NCI-H187 treated with DMSO at 0.1 percent for 48 hours (cell line): ENCODE measurements at places on chromosomes 2 and 18.

GRCh38 chr2:1584691-1585485 is 159.4 kb downstream of the PXDN start:
- no peak for DNase-seq

DNA sequence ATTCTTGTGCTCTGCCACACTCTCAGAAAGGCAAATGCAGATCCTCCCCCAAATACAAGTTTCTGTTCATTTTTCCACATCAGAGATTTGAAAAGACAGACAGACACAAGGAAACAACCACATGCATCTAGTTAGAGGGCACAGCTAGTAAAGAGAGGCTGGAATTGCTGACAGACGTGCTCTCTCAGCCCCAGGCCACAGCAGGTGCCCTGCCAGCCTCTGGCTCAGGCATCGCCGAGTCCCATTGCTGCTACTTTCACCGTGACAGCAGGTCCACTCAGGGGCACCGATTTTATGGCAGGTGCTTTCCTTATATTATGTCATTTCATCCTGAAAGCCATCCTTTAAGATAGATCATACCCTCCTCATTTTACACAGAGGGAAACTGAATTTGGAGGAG is 507.5 kb downstream of the EIPR1 start:
- DNase-seq, result no peak

GRCh38 chr2:36526226-36526625 is 71.7 kb downstream of the FEZ2 start:
- no peak for DNase-seq

- no peak for DNase-seq
These were observed 46.0 kb downstream of the CIB4 start for GRCh38 chr2:26595146-26595545.

DNA sequence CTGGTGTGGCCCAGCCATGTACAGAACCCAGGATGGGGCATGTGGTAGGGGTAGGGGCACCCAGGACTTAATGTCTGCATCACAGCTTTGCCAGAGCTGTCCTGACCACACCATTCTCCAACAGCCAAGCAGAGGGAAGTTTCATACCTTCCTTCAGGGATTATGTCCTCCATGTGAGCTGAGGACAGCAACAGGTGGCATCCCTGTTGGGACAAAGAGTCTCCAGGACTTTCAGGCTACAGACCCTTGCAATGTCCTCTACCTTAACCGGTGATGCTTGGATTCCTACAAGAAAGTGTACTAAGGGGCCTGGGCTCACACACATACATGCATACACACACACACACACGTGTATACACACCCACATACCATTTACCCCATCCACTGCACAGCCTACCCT is 227.0 kb upstream of the SIX2 start:
- no peak for DNase-seq

- no peak for DNase-seq
These were observed 17.9 kb upstream of the NPAS2 start for GRCh38 chr2:100802066-100802465.

DNA sequence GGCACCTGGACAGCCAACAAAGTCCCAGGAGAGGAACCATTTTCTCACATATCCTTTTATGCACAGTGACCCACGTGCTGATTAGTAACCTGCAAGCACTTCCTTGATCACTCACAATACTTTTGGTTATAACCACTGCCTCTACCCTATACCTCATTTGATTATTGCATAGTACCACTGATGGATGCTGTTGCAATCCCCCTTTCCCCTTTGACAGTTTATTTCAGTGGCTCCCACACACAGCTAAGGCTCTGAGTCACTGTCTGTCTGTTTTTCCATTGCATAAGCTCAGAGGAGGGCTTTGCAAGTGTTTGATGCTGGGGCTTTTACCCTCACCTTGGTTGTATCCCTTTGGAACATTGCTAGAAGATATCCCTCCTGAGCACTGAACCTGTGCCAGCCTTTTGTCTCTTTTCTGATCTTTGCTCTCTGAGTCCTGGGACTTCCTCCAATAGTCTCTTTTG is 101.7 kb upstream of the RBBP8 start:
- no peak for DNase-seq

DNA sequence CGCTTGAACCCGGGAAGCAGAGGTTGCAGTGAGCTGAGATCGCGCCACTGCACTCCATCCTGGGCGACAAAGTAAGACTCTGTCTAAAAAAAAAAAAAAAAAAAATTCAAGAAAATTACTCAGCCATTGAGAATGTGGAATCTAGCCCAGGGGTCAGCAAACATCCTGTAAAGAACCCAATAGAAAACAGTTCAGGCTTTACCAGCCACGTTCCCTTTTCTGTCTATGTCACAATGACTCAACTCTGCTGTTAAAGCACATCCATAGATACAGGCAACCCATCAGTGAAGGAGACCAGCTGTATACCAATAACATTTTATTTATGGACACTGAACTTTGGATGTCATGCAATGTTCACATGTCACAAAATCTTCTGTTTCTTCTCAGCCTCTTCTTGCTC is 435.6 kb upstream of the GYPC start:
- DNase-seq, result no peak

DNA sequence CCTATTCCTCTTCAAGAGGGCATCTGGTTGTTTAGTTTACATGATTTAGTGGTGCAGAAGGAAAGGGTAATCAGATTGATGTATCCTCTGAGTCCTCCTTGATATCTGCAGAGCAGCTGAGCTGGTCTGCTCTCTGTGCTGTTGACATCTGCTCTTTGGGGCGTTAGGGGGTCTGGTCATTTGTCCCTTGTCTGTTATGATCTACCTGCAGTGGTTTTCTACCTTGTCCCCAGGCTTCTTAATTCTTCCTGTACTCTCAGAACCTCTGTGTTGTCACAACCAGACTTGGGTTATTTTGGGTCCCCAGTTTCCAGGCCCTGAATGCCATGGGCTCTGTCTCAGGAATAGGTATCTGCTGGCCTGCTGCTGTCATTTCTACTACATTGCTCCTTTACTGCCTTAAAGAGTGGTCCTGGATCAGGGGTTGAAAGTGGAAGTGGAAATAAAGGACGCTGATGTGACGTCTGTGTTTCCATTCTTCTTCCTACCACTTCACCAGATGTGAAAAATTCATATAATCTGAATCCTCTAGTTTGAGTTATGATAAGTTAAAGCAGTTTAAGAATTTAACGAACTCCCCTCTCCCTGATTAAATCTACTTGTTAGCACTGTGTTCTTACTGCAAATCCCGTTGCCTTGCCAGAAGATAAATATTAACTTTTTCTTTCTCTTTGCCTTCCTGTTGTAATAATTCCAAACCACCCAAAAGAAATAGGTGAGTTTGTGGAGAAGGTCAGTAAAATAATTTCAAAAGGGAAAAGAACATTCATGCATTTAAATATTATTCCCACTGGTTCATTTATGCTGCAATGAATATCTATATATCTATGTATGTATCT is 16.6 kb upstream of the CPS1 start:
- no peak for DNase-seq

- DNase-seq, result no peak
These were observed 61.7 kb upstream of the LCLAT1 start for GRCh38 chr2:30385327-30385726.

- DNase-seq, result no peak
These were observed 293.8 kb downstream of the PRKCE start for GRCh38 chr2:45945302-45945717.

DNA sequence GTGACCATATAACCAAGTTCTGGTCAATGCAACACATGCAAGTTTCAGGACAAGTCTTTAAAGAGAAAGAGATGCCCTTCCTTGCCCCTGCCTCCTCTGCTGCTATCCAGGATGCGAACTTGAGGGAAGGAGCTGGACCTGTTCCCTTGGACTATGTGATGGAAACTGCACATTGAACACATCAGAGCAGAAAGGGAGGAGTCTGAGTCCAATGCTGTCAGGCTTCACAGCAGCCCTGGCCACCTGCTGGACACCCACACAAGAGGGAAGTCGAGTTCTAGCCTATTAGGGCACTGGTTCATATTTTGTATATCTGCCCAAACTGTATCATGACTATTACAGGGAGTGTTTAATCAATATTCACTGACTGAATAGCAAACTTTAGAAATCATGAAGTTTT is 38.3 kb upstream of the TEX51 start:
- DNase-seq, result no peak

DNA sequence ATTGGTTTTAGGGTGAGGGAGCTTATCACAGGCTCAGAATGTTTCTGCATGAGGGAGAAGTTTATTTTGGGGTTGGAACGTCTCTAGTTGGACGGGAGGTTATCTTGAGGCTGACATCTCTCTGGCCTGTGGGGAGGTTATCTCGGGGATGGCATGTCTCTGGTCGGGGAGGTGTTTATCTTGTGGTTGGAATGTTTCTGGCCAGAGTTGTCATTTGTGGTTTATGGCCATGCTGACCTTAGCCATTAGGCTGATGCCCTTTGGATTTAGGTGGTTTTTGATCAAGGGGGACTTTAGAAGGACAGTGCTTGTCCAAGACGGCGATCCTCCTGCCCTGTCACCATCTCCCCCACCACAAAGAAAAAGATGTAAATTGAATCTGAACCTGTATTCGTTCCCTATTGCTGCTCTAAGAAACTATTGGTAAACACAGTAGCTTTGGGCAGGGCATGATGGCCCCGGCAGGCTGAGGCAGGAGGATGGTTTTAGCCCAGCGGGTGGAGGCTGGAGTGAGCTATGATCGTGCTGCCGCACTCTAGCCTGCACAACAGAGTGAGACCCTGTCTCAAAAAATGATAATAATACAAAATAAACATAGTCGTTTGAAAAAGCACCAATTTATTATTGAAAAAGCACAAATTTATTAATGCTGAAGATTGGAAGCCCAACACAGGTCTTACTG is 17.8 kb upstream of the MPPE1 start:
- DNase-seq, result no peak

- DNase-seq, result no peak
These were observed 94.4 kb upstream of the SATB2 start for GRCh38 chr2:199552141-199552540.

DNA sequence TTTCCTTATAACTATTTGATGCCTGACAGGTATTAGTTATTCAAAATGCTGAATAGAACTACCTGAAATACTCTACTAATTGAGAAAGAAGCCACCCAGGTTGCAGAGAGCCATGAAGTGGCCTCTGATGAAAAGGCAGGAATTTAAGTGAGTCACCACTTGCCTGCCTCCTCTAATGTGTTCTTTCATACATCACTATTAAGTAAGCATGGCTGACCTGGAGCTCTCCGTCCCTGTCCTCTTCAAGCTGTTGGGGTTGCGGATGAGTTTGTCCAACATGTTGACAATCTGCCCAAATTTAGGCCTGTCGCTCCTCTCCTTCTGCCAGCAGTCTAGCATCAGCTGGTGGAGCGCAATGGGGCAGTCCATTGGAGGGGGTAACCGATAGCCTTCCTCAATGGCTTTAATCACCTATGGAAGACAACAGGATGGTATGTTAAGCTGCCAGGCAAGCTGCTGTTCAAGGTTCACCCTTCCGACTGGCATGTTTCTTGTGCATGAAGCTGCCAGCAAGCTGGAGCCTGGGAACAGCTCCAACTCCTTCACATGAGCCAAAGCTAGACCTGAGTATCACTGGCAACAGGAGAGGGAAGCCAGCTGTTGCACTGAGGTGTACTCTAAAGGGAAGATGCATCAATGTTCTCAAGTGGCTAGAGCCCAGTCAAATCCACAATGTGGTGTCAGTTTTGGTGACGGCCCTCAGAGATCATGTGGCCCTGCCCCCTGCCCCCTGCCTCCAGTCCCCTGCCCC is 142.2 kb downstream of the EPHA4 start:
- no peak for DNase-seq

DNA sequence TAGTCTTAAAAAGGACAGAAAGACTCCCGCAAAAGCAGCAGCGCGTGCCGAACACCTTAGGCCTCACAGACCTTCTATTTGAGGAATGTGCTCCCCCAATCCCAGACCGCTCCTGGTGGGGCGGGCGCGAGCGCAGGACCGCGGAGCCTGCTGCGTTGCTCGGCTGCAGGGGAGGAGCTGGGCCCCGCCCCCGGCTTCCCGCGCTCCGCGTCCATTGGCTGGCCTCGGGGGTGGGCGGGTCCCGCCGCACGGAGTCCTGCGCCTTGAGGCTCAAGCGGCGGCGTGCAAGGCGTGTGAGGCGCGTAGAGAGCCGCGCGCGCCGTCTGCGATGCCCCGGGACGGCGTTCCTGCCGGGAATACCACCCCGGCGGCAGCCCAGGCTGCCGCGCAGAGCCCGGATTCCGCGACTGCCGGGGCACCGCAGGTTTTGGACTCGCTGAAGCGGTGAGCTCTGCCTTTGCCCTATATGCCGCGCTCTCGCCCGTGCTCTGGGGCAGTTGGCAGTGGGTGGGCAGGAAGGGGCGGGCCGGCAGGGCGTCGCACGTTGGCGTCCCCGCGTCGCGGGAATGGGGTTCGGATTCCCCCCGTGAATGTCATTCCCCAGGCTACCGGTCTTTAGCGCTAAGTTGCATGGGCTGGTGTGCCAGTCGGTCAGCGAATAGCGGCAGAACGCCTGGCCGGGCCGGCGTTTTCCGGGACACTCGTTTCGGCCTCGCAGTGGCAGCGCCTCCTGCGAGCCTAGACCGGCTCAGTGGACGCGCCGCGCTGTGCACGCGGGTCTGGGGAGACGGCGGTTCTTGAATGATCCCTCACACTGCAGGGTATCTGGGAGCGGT is 49.6 kb upstream of the PAIP2B start:
- peak; percentile 10 for DNase-seq

DNA sequence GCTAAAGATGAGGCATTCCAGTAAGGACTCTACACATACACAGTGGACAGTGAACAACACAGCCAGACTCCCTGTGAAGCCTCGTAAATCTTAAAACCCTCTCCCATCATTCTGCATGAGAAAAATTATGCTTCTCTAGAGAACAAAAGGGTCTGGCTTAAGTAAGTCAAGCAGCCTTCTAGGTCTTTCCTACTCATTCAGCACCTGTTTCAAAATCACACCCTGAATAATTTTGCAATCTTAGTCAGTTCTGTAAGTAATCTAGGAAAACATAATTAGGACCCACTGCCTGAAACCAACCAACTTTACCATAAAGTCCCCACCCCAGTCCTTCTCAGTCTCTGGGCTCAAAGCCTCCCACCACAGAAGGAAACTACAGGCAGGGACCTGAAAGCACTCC is 19.7 kb downstream of the IAH1 start:
- no peak for DNase-seq

GRCh38 chr2:134917888-134918525 is 615 bp upstream of the CCNT2 start:
- DNase-seq, result peak; percentile 60

DNA sequence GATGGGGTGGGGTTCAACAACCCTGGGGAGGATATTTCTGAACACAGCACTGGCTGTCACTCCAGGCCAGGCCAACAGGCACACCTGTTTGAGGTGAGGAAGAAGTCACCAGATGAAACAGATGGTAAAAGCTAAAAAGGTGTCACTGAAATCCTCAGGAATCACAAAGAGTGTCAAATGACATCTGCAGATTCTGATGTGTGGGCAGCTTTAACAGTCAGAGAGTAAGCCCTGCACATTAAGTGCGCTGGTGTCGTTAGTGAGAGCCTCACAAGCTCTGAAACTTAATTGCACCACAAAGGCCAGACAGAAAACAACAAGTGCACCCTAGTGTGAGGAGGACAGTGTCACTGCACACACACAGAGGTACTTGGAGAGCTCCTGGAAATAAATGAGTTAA is 13.6 kb downstream of the FLACC1 start:
- no peak for DNase-seq
